ENCODE measurements at places on chromosomes 2 and 18.
A peak's percentile ranks its signal among the peaks of the same experiment; 100 is the strongest.

- no peak for DNase-seq
Measured at GRCh38 chr18:73563345-73563744, 584.3 kb downstream of the FBXO15 start.

- no peak for DNase-seq
Measured at GRCh38 chr2:222353993-222354392, 55.2 kb upstream of the PAX3 start.

- DNase-seq = no peak
Measured at GRCh38 chr2:190537765-190538164, 3.2 kb upstream of the NEMP2 start.

GRCh38 chr2:170354855-170355780 lies 177.2 kb downstream of the MYO3B start:
- DNase-seq = no peak

- peak; percentile 99 for DNase-seq
Measured at GRCh38 chr2:26011990-26012856, 21.7 kb upstream of the RAB10 start.

DNA sequence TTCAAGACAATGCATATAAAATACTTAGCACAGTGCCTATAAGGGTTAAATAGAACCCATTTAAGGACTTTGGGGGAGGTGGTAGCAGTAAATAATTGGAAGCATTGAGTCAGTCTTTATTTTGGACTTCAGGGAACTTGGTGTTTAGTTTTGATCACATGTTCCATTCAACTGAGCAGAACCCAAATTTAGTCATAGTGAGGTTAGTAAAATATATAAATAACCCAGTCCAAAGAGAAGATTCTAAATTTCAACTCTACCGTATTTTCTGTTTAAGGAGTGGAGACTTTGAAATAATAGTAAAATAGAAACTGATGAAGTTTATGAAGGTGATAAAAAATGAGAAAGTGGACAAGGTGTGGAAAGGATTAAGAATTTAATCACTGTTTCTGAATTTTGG lies 19.7 kb downstream of the TWSG1 start:
- DNase-seq = no peak
